ENCODE measurements at places on chromosomes 6 and 20. TPM values are rescaled to one million over a fixed set of nuclear protein-coding genes. Genes with fewer than 3 reads are reported as not detected.

The SHLD1 gene
- 0.98 TPM for total RNA-seq

The EPPIN gene
- total RNA-seq = not detected

The TNXB gene
- 207 TPM for total RNA-seq

The PNPLA1 gene
- total RNA-seq = not detected

All from vagina (tissue), 2 donors.